ENCODE measurements at places on chromosomes 3 and 15.

DNA sequence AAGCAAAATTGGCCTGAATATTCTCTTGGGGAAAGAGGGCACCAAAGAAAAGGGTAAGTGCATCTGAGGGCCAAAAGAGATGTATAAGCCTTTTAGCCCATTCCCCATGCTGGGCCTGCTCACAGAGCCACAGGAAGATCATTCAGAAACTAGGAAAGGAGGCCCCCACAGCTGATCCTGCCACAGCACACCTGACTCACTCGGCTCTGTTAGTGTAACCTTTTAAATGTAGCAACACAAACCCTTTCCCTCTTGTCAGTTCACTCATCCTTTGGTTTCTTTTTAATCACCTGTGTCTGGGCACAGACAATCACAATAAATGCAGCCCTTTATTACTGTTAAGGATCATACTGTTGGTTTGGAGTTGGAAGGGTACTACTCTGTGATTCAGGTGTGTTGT, 69.9 kb downstream of the PDCD6IP start:
- no peak for DNase-seq

DNA sequence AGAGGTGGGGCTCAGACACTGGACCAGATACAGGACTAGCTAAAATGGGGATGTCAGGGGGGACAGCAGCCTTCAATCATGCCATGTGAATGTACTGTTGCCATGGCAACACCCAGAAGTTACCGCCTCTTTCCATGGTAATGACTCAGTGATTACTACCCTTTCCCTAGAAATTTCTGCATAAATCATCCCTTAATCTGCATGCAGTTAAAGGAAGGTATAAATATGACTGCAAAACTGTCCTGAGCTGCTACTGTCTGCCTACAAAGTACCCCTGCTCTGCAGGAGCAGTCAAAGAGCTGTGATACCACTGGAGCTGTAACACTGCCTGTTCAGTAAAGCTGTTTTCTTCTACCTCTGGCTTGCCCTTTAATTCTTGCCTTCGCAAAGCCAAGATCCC, 168.2 kb downstream of the PEAK1 start:
- DNase-seq, result no peak

DNA sequence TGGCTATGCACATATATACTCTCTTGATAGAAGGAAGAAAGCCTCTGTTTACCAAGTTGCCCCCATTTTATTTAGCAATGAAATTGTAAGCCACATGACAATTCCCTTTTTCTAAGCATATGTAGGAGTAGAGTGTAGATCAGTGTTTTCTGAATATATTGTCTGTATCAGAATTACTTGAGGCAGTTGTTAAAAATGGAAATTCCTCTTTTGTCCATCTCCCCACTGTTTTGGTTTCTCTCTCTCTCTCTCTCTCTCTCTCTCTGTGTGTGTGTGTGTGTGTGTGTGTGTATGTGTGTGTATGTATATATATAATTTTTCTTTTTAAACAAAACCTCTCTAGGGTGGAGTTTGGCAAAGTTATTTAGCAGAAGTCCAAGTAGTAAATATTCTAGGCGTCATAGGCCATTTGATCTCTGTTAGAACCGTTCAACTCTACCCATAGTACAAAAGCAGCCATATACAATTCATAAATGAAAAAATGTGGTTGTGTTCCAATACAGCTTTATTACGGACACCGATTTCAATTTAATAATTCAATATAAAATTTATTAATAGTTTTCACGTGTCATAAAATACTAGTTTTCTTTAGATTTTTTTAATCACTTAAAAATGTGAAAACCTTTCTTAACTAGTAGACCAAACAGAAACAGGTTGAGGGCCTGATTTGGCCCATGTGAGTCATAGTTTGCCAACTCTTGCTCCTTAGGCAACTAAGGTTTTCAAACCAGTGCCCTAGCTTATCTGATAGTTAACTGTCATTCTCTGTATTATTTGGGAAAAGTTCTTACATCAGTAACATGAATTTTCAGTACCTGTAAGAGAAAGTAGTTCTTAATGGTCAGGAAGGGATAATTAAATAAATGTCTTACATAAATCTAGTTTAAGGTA, 39.8 kb downstream of the UBE2E1 start:
- DNase-seq, result no peak

- DNase-seq, result no peak
These were observed 658.0 kb upstream of the DPPA4 start for GRCh38 chr3:109995377-109995776.

All from NAMALWA (cell line).